ENCODE measurements at places on chromosomes 4 and X.

GRCh38 chr4:77601614-77602187 is 3.9 kb upstream of the CXCL13 start:
- DNase-seq, result no peak

DNA sequence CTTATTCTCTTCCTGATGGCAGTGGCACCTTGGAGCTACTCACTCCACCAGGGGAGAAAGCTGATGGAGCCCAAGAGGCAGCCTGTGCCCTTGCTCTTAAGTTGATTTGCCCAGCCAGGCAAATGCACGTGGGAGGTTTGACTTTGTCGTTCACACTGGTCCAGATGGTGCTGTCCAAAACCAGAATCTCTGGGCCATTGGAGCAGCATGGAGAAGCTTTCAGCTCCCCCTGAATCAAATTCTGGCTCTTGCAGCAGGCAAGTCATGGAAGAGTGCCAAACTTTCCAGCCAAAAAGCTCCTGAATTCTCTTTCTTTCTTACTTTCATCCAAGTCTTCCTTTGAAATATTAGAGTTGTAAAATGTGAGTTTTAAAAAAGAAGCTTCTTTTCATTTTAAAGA is 970.4 kb downstream of the RPA4 start:
- no peak for DNase-seq

GRCh38 chrX:117093319-117093718 is 630.5 kb upstream of the CT83 start:
- no peak for DNase-seq

GRCh38 chr4:118865091-118865708 is 23.5 kb upstream of the SYNPO2 start:
- DNase-seq, result peak; percentile 57

DNA sequence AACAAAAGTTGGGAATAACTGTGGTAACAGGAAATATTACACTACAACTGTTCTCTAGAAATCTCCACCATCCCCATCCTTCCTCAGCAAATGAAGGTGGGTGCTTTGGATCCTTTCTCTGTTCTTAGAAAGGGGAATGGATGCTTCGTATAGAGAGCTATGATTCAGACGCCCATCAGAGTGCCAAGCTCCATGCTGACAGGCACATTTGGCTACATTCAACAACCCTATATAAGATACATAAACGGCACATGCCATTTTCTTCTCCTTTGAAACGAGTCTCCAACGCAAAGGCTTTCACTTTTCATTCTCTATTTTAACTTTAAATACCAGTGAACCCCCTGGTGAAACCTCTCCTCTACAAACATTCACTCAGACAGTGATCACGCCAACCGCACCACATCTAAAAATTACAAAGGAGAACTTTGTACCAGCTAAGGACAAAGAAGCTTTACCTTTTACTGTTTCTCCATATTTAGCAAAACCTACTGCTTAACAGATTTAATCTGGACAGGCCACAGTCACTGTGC is 172.5 kb downstream of the TSPAN5 start:
- DNase-seq, result no peak

- DNase-seq, result peak; percentile 84
Measured at GRCh38 chr4:9924750-9925149, 96.5 kb downstream of the SLC2A9 start.

DNA sequence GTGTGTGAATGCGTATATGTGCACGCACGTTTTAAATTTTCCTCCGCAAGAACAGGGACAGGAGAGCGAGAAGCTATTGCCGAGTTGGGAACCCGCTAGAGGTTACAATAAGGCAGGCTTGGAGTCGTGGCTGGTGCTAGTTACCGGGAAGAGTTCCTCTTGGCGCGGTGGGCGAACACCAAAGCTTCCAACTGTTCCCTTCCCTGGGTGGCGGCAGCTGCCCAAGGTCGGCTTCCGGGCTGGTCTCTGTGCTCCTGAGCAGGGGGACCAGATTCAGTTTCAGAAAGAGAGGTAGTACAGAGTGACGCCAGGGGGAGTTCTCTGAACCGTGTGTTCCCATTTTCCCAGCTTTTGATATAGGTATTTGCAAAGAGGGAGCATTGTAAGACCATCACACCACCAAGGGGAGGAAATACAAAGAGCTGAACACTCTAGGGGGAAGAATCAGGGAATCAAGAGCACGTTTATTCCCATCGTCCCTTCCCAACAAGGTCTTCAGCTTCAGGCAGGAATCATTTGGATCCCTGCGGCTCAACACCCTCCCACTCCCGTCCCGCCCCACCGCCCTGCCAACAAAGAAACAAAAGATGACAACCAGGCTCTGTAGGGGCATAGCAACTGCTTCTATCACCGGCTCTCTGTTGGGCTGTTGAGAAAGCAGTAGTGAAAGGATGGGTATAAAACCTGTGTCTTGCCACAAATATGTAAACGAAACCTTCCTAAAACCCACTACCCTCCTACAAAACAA is 113.6 kb upstream of the TEX13C start:
- DNase-seq, result peak; percentile 82

- no peak for DNase-seq
Measured at GRCh38 chr4:183349673-183350072, 27.4 kb upstream of the CLDN24 start.

DNA sequence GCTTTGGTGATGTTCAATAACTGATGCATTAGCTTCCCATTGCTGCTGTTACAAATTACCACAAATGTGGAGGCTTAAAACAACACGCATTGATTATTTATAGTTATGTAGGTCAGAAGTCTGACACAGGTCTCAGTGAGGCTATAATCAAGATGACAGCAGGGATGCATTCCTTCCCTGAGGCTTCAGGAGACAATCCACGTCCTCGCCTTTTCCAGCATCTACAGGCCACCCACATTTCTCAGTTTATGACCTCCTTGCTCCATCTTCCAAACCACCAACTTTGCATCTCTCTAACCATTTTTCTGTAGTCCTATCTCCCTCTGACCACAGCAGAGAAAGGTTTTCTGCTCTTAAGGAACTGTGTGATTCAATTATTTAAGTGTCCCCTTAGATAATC is 92.5 kb downstream of the GASK1B start:
- no peak for DNase-seq

DNA sequence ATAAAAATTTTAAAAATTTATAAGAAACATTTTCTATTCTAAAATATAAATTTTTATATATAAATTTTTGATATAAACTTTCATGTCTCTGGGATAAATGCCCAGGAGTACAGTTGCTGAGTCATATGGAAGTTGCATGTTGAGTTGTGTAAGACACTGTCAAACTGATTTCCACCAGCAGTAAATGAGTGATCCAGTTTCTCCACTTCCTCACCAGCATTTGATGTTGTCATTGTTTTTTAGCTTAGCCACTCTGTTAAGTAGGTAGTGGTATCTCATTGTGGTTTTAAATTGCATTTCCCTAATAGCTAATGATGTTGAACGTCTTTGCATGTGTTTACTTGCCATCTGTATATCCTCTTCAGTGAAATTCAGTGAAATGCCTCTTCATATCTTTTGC is 66.5 kb downstream of the MAMLD1 start:
- DNase-seq, result no peak

DNA sequence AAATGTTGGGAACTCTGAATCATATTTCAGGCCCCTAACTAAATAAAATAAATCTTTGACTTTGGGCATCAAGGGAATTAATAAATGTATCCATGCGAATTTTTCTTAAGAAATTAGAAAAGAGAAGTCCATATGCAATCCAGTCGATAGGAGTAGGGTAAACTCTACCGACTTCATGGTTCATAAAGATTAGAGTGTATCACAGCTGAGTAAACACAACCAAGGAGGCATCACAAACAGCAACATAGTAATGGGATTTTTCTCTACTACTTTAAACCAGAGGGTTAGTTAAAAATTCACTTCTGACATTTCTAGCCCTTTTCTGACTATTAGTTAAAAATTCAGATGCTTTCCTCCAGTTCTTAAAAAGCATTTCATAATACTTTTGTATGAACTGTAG is 19.9 kb downstream of the SEPTIN11 start:
- DNase-seq, result no peak

- no peak for DNase-seq
Measured at GRCh38 chr4:17809667-17810066, 890 bp downstream of the DCAF16 start.

DNA sequence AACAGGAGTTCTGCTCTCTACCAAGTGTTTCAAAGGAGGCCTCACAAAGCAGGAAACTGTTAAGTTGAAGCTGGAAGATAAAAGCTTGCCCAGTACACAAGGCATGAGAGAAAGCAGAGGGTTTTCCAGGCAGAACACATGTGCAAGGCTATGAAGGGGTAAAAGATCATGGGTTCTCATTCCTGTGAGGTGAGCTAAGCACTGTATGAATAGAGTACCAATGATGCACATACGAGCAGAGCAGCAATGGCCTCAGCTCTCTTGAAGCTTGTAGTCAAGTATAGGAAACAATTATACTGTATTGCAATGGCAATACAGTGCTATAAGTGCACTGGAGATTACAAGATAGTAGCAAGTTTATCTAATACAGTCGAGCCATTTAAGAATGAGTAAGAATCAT is 18.0 kb downstream of the TTC29 start:
- DNase-seq, result no peak

DNA sequence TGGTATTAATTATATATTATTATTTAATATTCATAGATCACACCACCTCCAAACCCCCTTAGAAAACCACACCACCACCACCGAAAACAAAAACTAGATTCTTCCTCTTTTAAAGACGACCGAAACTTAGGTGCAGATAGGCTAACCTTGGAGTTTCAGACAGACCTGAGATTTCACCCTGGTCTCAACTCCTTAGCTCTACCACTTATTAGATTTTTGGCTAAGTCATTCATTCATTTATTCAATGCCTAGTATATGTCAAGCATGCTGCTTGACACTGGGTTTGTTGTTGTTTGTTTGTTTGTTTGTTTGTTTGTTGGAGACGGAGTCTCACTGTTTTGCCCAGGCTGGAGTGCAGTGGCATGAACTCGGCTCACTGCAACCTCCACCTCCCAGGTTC is 9.5 kb upstream of the BMP2K start:
- DNase-seq, result no peak

DNA sequence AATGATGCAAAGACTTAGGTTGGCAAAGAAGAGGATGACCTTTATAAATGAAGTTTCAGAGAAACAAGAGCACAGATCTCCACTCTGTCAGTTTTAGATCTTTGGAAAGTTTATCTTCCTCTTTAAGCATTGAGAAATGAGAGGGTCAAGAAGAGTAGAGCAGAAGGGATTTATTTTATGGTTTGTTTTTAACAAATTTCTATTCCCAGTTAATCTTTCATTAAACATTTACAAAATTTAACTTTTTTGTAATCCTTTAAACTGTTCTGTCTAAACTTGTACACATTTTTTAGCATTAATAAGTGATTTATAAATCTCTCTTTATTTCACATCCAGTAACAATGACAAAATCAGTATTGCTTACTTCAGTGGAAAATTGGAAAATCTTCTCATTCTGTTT is 875.0 kb upstream of the IGFBP7 start:
- no peak for DNase-seq

DNA sequence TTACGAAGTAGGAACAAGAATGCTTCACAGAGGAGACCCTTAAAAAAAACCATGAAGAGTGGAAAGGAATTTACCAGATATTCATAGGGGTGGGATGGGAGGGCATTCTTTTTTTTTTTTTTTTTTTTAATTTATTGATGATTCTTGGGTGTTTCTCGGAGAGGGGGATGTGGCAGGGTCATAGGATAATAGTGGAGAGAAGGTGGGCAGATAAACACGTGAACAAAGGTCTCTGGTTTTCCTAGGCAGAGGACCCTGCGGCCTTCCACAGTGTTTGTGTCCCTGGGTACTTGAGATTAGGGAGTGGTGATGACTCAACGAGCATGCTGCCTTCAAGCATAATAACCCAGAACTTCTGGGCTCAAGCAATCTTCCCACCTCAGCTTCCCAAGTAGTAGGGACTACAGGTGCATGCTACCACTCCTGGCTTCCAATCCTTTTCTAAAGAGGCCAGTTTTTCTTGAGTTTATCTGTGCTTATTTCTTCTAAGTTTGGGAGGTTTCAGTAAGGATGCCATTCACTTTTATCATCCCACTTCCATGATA is 65.9 kb upstream of the OGT start:
- DNase-seq, result no peak

- DNase-seq, result no peak
Measured at GRCh38 chr4:95572304-95572991, 23.7 kb upstream of the UNC5C start.

DNA sequence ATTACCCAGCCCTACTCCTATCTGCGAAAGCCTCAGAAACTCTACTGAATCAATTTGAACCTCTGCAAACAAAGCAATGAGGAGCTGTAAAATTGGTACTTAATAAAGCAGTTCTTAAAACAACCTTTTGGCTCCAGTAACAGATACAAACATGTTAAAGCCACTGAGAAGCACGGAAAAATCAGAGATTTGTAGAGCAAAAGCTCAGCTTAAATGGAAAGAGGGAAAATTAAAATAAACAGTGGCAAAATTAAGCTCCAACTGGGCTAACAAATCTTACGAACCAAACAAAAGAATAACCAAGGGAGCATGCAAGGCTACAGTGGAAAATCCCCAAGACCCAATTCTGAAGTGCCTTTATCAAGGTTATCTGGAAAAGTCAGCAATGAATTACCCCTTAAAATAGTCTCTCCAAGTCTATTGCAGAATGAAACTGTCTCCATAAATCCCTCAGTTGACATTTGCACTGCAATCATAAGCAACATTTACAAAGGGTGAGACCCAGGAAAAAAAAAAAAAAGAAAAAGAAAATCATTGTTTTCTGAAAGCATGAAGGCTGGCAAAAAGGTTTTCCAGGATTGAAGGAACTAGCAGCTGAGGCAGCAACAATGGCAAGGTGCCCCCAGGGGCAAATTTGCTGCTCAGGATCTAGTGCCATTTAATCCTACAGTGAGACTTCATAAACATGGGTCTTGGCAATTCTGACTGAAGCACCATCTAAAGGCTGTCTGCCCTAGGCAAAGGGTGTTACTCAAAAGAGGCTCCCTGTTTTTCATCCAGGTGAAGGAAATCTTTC is 40.1 kb downstream of the USP46 start:
- no peak for DNase-seq

GRCh38 chr4:184384810-184385557 is 89.4 kb downstream of the IRF2 start:
- DNase-seq, result no peak

- no peak for DNase-seq
Measured at GRCh38 chr4:55503169-55503568, 43.5 kb downstream of the CLOCK start.

GRCh38 chr4:54575919-54576318 is 81.8 kb upstream of the KIT start:
- no peak for DNase-seq

DNA sequence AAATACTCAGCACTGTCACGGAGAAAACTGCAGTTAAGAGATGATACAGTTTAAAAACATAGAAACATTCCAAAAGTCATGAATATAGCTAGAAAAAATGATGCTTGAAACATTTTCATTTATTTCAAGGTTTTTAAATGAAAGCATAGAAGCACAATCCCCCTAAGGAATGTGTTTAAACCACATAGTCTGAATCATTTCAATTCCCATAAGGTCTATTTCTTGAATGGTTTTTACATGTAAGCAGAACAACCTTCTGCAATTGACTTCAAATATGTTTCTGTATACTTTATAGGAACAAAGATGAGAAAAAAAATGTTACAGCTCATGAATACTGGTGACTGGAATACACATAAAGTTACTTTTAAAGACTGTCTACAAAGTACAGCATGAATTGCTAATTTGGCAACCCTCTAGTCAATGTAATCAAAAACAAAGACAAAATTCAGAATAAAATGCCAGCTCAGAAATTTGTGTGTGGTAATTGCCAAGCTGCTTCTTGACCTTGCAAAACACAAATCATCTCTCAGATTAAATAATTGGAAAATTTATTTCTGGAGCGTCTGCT is 886.4 kb upstream of the ADGRL3 start:
- DNase-seq, result no peak

Data from NCI-H1694 (cell line).